ENCODE measurements at places on chromosomes 4 and X. TPM values are rescaled to one million over a fixed set of nuclear protein-coding genes. Genes with fewer than 3 reads are reported as not detected.

GAGE12H gene
- not detected for polyA plus RNA-seq

GRCh38 chr4:173862754-173863153 lies 332.7 kb upstream of the HAND2 start:
- no peak for DNase-seq

DNA sequence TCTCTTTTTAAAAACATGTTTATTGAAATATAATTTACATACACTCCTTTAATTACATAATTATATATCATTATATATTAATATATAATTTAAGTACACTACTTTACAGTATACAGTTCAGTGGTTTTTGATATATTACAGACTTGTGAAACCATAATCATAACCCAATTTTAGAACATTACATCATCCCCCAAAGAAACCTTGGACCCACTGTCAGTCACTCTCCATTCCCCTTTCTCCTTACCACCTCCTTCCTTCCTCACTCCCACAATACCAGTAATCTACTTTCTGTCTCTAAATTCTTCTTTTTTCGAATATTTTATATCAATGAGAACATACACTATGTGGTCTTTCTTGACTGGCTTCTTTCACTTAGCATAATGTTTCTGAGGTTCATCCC lies 17.9 kb upstream of the EXOSC9 start:
- DNase-seq, result no peak

SPANXN3 gene
- not detected for polyA plus RNA-seq

DNA sequence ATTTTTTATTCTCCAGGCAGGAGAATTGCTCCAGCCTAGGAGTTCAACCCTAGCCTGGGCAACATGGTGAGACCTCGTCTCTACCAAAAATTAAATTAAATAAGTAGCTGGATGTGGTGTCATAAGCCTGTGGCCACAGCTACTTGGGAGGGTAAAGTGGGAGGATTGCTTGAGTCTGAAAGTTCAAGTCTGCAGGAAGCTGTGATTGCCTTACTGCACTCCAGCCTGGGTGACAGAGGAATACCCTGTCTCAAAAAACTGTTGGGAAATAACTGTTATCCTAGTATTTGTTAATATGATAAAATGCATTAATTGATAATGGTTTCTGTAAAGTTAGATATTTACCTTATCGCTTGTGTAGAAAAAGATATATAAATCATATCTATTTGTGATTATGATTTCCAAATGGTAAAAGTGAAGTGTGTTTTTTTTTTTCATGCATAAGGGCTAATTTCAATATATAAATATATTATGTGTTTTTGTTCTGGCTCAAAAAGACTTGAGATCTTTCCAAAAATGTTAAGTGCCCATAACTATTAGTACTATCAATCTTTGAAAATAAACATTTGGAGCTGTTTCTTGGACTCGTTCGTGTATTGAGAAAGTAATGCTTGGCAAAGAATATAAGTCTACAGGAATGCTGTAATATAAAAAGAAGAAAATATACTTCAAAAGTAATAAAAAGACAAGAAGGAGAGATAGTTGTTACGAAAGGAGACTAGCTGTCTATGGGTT lies 396.6 kb downstream of the ADGRL3 start:
- DNase-seq, result no peak
